ENCODE measurements at places on chromosomes 3 and 15. TPM values are rescaled to one million over a fixed set of nuclear protein-coding genes. Genes with fewer than 3 reads are reported as not detected.

The SLC2A2 gene
- not detected for total RNA-seq

The IREB2 gene
- total RNA-seq, result 10.1 TPM

The FGF7 gene
- total RNA-seq, result not detected

The FOXB1 gene
- total RNA-seq, result 0.06 TPM

The KCNMB2 gene
- total RNA-seq, result 0.06 TPM

The TGFBR2 gene
- total RNA-seq, result 6.8 TPM

The ACTRT3 gene
- total RNA-seq, result not detected

The AP3B2 gene
- total RNA-seq, result 0.24 TPM

The C3orf52 gene
- 18.1 TPM for total RNA-seq

The CYP1A1 gene
- total RNA-seq, result 0.92 TPM

The TM6SF1 gene
- total RNA-seq, result 3.6 TPM

The CLRN1 gene
- not detected for total RNA-seq

The STRA6 gene
- 30.8 TPM for total RNA-seq

The CHL1 gene
- total RNA-seq, result not detected

The EFHB gene
- total RNA-seq, result not detected

The TEX9 gene
- 7.3 TPM for total RNA-seq

The IGDCC3 gene
- not detected for total RNA-seq

The IGF2BP2 gene
- total RNA-seq, result 44.6 TPM

The SLC24A5 gene
- total RNA-seq, result not detected

The LRCH3 gene
- 23.5 TPM for total RNA-seq

The ZNF860 gene
- total RNA-seq, result 0.34 TPM

The TRAT1 gene
- total RNA-seq, result not detected

The SIAH2 gene
- total RNA-seq, result 30.5 TPM

The SERINC4 gene
- 0.11 TPM for total RNA-seq

The IL16 gene
- not detected for total RNA-seq

The ZNF80 gene
- not detected for total RNA-seq

The FAM107A gene
- total RNA-seq, result 0.11 TPM

The PLCH1 gene
- 2.0 TPM for total RNA-seq

The ULK3 gene
- total RNA-seq, result 24.3 TPM

The KLHL24 gene
- total RNA-seq, result 12.5 TPM

The LEO1 gene
- total RNA-seq, result 126 TPM

The ALDH1L1 gene
- 0.11 TPM for total RNA-seq

The SH3GL3 gene
- total RNA-seq, result 1.4 TPM

The TMCO5A gene
- total RNA-seq, result not detected

The CD200 gene
- not detected for total RNA-seq

The HERC2 gene
- 33.3 TPM for total RNA-seq

The PIERCE2 gene
- total RNA-seq, result 1.3 TPM

The SKOR1 gene
- not detected for total RNA-seq

The ZPLD1 gene
- total RNA-seq, result not detected

The TTC21A gene
- total RNA-seq, result 1.3 TPM

The ANKUB1 gene
- total RNA-seq, result not detected

The FBXO22 gene
- total RNA-seq, result 59.1 TPM

The MRAS gene
- total RNA-seq, result 12.3 TPM

The DUOX2 gene
- total RNA-seq, result 0.40 TPM

The RYR3 gene
- total RNA-seq, result 0.74 TPM

The CNTN6 gene
- not detected for total RNA-seq

The ZNF619 gene
- total RNA-seq, result 1.7 TPM

All from Daoy (cell line).